ENCODE measurements at places on chromosomes 2 and 18.
A peak's percentile ranks its signal among the peaks of the same experiment; 100 is the strongest.

DNA sequence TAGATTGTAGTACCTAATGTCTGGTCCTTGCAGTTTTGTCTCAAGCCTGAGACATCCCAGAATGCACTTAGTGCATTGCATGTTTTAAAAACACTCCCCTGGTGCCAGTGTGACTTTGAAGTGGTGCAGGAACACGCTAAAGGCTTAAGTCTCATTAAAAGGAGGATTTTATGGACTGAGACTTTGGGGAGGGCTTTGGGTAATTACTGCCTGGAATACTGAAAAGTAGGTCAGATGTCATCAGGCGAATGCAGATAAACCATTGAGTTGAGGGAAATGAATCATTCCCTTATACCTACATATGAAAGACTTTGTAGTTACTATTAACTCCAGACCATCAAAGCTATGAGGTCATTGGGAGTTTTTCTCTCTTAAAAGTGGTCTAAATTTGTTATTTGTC is 3.0 kb upstream of the OSBPL1A start:
- DNase-seq, result no peak

GRCh38 chr2:98598781-98599428 is 9.4 kb downstream of the COA5 start:
- DNase-seq, result no peak

DNA sequence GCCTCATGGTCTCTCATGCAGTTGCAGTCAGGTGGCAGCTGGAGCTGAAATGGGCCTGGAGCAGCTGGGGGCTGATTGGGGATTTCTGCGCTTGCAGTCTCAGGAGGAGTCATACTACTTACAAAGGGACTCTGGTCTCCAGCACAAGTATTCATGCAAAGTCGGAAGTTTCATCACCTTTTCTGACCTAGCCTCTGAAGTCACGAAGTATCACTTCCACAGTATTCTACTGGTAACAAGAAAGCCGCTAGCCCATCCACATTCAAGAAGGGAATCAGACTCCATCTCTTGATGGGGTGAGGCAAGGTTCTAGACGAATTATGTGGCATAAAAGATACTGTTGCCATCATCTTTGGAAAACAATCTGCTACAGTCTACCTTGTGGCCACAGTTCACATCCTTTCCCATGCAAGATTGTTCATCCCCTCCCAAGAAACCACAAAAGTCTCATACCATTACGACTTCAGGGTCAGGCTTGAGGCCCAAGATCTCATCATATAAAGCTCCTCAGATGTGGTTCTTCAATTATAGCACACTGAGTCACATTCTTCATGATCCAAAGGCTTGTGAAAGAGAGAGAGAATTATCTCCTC is 95.3 kb downstream of the SMC6 start:
- no peak for DNase-seq

- peak; percentile 56 for DNase-seq
These were observed 62.9 kb downstream of the AFTPH start for GRCh38 chr2:64586883-64587481.

DNA sequence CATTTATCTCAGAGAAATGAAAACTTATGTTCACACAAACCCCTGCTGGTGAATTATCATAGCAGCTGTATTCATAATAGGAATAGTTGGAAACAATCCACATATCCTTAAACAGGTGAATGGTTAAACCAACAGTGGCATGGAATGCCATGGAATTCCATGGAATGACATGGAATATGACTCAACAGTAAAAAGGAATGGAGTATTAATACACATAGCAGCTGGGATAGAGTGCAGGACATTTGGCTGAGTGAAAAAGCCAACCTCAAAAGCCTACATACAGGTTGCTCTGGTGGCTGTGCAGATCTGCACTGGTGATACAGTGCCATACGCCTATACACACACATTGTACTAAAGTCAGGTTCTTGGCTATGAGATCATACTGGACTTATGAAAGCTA is 69.5 kb downstream of the FAM168B start:
- DNase-seq, result no peak

DNA sequence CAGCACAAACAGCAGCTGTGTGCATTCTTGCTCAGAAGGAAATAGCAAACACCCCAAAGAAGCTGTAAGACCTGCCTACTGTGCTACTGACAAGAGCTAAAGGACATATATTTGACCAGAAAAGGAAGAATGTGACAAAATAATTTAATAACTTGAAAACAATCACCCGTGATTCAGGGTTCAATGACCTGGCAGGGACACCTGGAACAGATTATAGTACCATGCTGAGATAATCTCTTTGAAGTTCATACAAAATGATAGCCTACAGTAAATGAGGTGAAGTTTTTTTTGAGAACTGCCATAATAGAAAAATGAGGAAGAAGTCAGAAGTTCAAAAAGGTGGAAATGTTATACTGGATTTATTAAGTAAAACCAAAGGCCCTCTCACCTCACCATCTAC is 324.8 kb upstream of the GULP1 start:
- DNase-seq, result peak; percentile 9

GRCh38 chr18:67586101-67586500 is 69.6 kb upstream of the DSEL start:
- DNase-seq, result no peak

- no peak for DNase-seq
These were observed 204.6 kb downstream of the RND3 start for GRCh38 chr2:150282771-150283371.

DNA sequence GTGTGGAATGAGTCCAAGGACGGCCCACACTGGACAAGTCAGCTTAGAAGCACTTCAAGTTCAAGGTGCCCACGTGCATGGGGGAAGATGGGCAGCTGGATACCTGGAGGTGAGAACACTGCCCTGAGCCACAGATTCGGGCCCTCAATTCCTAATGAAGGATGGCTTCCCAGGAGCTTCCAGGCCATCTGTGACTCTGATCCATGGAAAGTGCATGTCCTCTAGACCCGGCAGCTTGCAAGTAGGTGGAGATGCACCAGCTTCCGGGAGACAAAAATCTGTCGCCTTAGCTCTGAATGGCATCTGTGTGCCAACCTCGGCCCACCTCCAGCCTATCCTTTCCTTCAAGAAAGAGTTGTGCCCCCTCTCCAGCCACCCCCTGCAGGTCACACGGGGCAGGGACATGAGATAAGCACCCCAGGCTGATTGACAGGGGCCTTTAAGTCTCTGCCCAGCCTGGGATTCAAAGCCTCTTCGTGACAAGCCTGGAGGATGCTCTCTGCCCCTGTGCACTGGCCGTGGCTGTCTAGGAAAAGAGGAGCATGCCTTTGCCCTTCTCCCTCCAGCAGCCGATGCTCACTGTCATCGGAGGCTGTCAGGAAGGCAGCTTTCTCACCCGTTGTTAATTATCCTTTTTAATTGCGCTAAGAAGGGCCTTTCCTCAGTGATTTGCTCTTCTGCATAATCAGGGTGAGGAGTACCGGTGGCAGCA is 65.5 kb downstream of the BIN1 start:
- DNase-seq, result no peak

DNA sequence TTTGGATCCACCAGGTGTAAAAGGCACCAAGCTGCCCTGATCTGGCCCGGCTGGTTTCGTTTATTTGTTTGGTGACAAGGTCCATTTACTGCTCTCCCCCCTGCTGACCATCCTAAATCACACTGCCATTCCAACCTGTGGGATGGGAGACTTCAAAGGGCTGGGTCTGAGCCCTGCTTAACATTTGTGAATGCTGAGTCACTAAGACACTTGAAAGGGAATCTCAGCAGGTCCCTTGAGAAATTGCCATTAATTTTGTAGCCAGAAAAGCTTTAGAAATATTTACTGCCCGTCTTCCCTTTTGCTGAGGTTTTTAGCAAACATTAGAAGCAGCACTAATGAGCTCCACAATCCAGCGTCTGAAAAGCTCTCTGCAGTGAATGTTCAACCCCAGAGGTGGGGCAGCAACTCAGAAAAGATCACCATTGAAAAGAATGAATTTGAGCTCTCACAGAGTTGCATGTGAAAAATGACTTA is 133.8 kb downstream of the ARL4C start:
- DNase-seq, result peak; percentile 80

GRCh38 chr2:104851291-104852089 is 2.4 kb upstream of the POU3F3 start:
- DNase-seq, result no peak

DNA sequence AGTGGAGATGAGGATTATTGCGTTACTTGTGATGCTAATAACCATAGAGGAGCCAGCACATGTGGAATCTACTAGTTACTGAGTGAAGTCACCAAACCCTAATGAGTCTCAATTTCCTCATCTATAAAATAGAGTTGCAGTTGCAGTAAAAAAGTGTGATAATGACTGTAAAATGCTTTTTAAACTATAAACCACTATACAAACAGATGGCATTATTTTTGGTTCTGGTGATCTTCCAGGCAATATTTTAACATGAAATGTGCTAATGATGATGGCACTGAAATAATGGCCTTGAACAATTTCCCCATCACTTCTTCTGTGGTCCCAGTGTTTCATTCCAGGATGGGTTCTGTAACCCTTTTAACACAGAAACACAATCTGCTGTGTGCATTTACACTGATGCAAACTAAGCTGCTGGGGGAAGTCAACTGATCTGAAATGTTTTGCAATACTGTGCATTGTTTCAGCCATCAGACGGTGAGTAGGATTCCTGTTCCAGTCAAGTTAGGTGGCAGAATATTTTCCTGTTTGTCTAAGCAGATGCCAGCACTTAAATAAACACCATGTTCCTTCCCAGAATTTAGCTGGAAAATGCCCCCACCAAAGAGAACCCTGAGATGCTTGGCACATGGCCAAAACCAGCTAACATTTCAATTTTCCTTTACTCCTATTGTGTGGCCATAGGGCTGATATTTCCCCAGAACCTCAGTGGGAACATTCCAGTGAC is 52.6 kb downstream of the TACR1 start:
- no peak for DNase-seq

DNA sequence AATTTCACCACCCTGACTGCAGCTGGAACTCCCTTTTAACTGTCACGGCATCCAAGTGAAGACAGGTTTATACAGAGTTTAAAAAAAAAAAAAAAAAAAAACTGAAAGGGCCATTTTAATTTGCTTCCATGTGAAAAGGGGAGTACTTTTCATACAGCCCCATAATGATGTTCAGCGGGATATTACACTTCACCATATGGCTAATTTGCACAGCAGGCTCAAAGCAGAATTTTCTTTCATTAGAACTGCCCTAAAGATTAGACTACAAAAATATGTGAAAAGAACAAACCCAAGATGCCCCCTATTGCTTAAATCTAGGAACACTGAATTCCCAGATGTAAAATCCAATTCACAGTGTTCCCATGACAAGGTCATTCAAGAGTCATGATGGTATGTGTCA is 301.8 kb downstream of the EXOC6B start:
- DNase-seq, result no peak

DNA sequence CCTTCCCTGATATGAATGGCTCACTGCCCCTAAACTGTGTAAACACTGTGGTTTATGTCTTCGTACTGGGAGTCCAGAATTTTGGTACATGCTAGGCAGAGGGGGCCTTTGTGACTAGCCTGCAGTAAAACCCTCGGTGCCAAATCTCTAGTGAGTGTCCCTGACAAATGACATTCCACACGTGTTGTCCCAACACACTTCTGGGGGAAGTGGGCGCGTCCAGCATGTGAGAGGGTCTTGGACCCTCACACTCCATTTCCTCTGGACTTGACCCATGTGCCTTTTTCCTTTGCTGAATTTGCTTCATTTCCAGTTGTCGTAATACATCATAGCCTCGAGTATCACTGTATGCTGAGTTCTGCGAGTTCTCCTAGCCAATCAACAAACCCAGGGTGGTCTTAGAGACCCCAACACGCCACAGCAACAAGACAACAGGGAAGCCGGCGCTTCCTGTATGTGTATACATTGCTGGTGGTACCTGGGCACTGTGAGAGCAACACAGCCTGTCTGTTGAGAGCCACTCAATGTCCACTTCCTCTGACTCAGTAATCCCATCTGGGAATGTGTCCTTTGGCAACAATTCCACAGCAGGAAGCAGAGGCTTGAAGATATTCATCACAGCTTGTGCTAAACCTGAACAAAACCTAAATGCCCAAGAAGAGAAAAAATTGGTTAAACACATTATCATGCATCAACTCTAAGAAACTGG is 26.9 kb upstream of the SLC66A3 start:
- DNase-seq, result no peak

DNA sequence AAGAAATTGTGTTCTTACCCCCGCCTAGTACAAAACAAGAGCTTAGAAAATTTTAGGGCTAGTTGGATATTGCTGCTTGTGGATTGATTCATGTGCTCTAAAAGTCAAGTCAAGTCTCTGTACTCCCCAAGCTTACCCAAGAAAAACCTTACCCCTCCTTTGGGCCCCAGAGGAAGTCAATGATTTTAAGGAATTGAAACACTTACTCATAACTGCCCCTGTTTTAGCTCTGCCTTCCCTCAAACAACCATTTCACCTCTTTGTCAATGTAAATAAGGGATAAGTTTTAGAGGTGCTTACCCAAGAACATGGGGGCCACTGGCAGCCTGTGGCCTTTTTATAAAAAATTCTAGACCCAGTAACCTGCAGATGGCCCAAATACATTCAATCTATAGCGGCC is 136.6 kb upstream of the RMP24 start:
- DNase-seq, result no peak

GRCh38 chr2:206739271-206739670 is 21.1 kb upstream of the DYTN start:
- no peak for DNase-seq

- no peak for DNase-seq
These were observed 4.4 kb downstream of the EVX2 start for GRCh38 chr2:176079285-176079830.

- DNase-seq, result no peak
These were observed 222.8 kb downstream of the FBXO15 start for GRCh38 chr18:73924836-73925235.

DNA sequence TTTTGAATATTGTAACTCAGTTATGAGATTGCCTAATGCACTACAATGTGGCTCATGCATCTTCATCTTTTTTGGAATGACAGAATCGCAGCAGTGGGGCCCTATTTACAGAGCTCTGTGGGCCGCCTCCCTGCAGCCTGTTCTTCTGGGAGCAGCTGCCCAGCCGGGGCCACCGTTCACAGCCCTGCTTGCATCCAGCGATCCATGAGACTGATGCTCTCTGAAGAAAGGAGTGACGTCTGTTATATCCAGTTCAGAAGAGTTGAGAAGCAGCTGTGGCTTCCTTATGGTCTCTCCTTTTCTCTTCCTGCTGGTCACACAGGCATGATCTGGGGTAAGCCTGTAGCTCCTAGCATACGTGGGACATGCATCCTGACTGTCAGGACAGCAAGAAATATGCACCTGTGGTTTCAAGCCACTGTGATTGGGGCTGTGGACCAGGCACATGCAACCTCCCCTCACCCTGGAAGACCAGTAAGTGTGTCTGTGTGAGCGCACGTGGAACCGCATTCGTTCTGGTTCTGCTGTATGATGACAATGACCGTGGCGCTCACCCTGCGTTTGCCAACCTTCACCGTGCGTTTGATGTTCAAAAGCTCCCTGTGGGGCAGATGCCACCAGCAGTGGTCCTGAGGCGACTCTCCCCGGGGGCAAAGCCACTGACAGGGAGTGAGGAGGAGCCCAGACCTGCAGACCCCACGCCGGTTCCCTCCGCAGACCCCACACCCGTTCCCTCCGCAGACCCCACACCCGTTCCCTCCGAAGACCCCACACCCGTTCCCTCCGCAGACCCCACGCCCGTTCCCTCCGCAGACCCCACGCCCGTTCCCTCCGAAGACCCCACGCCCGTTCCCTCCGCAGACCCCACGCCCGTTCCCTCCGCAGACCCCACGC is 189.8 kb downstream of the TMEM18 start:
- no peak for DNase-seq
